ENCODE measurements at places on chromosomes 3 and 15.

DNA sequence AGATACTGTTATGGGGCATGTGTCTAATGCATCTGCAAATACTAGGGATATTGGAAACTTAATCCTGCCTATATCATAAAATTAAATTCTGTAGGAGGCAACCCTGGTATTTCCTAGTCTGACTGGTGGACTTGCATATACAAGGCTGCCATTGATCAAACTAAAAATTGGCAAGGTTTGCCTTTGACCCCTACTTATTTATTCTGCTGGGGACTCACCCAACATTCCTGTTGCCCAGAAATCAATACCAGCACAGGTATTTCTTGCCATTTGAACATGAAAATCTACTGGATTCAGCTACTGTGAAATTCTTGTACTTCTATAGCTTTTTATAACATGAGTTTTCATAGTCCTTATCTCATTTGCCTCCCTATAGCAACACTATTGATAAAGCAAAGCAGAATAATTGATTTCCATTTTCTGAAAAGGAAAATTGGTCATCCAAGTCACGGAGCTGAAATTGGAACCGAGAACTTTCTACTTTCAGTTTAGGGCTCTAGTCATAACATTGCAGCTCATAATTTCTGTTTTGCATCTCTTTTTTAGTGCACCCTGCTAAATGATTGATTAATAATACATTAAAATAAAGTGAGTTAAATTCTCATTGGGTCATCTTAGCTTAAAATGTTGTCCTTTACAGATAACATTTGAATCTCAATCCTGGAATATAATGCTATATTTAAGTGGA lies 365.2 kb downstream of the MFSD1 start:
- no peak for DNase-seq
- H3K27ac ChIP-seq: no peak overlapping the region
- H3K36me3 ChIP-seq: no peaks in the 10 kb centered on the region
- H3K4me1 ChIP-seq: peaks cover 15% of the 10 kb centered on the region
- H3K27me3 ChIP-seq: no peaks in the 10 kb centered on the region
- H3K4me3 ChIP-seq: no peak overlapping the region

DNA sequence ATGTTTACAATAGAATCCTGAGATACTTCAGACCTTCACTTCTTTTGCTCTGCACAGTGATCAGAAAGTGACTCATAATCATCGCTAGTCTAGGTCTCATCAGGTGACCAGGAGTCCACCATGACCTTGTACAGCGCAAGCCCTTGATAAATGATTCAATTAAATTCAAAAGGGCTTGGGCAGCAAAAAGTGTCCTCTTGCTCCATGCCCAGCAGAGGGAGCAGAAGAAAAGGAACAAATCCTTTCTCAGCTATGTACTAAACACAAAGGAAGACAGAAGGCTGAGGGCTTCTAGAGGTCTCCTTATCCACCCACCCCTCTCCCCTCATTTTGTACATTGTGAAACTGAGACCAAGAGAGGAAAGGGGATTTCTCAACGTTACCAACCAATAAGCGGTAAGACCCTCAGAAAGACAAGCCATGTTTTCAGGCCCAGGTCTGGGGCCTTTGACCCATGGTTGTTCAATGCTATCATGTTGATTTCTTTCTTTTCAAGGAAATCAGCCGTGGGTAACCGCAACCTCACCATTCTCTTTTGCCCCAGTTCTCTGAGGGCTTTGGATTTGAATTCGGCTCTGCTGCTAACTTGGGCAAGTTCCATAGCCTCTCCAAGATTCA lies 74.8 kb downstream of the AQP9 start:
- H3K4me1 ChIP-seq: no peaks in the 10 kb centered on the region
- no peak overlapping the region for H3K27ac ChIP-seq
- no peak for DNase-seq
- no peak overlapping the region for H3K4me3 ChIP-seq
- H3K27me3 ChIP-seq: no peaks in the 10 kb centered on the region
- no peaks in the 10 kb centered on the region for H3K36me3 ChIP-seq

- H3K27me3 ChIP-seq: no peaks in the 10 kb centered on the region
- no peak overlapping the region for H3K27ac ChIP-seq
- no peak overlapping the region for H3K4me3 ChIP-seq
- H3K36me3 ChIP-seq: no peaks in the 10 kb centered on the region
Measured at GRCh38 chr15:57255751-57256341, 120.5 kb upstream of the CGNL1 start.

DNA sequence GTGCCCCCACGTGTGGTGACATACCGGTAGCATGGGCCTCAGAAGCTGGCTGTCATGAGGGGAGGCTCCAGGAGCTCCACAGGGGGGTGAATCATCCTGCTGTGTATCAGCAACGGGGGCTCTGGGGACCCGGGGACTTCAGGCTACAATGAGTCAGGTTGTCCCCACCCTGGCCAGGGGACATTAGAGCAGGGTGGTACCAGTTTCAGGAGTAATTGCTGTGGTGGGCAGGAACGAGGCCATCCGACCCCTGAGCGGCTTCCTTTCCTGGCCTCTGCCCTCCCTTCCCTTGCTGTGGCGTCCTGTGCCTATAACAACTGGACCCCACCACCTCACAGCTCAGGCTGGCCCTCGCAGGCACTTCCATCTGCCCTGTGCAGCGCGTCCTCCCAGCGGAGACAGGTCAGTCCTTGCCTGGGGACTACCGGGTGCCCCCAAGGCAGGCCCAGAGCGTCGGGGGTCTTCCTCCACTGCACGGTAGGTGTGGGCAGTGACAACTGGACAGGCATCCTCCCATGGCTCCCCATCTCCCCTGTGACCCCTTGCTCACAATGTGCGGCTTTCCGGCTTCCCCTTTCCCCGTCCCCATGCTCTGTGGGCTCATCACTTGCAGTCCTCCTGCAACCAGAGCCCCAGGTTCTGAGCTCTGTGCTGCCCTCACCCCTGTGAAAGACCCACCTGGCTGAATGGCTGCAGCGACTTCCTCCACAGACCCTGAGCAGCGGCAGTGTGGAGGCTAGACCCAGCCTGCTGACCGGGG lies 57.0 kb downstream of the KLF15 start:
- peak overlapping the region; percentile 62 for H3K27ac ChIP-seq
- peak; percentile 72 for DNase-seq
- no peaks in the 10 kb centered on the region for H3K36me3 ChIP-seq

GRCh38 chr3:66314455-66314854 lies 93.7 kb downstream of the SLC25A26 start:
- no peaks in the 10 kb centered on the region for H3K27me3 ChIP-seq
- no peak for DNase-seq
- no peak overlapping the region for H3K27ac ChIP-seq
